ENCODE measurements at places on chromosomes 5 and 9. TPM values are rescaled to one million over a fixed set of nuclear protein-coding genes. Genes with fewer than 3 reads are reported as not detected.

FOXD4L6 gene
- total RNA-seq: 0.17 TPM

VLDLR gene
- total RNA-seq: 26.5 TPM

ST6GALNAC6 gene
- total RNA-seq: 45.6 TPM

PCDHA4 gene
- total RNA-seq: 0.59 TPM

NEUROG1 gene
- not detected for total RNA-seq

PHF24 gene
- total RNA-seq: 0.10 TPM

ZFYVE16 gene
- total RNA-seq: 26.7 TPM

MTAP gene
- 42.2 TPM for total RNA-seq

ZNF462 gene
- 18.2 TPM for total RNA-seq

SLC24A2 gene
- not detected for total RNA-seq

TIMD4 gene
- not detected for total RNA-seq
